Stimulated activated CD4-positive, alpha-beta T cell treated with anti-CD3 and anti-CD28 coated beads, Interleukin-4, amount 100 ng/mL, for 24 hours (primary cell): ENCODE measurements at places on chromosomes 16 and 17.

DNA sequence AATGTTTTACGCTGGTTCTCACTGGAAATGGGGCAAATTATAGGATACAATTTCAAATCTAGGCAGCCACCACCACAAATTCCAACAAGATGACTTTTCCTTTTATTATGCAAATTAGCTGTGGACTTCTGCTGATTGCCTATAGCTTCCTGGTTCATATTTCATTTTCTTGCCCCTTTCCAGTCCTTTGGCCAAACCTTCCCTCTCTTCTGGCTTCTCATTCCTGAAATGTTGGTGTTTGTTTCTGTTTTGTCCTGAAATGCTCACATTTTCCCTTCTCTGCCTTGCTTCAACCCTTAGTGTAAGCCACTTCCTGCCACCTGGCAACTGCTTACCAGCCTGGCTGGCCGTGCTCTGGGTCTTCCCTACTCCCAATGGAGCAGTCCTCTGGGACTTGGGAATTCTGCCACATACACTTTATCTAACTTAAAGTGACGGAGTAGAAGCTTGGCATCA is 14.0 kb downstream of the PRSS54 start:
- no peak for DNase-seq

GRCh38 chr17:49984283-49984682 is 10.7 kb downstream of the DLX3 start:
- no peak for DNase-seq

DNA sequence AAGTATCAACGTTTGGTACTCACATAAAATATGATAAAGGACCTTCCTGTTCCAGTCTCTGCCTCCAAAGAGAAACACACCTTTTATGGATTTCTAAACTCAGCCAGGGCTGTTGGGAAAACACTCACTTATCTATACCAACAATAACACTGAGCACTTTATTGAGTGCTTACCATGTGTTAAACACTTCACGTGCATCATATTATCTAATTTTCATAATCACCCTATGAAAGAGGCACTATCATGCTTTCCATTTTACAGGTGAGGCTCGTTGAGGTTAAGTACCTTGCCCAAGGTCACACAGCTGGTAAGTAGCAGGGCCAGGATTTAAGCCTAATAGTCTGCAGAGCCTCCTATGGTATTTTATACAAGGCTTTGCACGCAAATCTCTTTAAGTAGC is 251.5 kb upstream of the SOX9 start:
- no peak for DNase-seq

DNA sequence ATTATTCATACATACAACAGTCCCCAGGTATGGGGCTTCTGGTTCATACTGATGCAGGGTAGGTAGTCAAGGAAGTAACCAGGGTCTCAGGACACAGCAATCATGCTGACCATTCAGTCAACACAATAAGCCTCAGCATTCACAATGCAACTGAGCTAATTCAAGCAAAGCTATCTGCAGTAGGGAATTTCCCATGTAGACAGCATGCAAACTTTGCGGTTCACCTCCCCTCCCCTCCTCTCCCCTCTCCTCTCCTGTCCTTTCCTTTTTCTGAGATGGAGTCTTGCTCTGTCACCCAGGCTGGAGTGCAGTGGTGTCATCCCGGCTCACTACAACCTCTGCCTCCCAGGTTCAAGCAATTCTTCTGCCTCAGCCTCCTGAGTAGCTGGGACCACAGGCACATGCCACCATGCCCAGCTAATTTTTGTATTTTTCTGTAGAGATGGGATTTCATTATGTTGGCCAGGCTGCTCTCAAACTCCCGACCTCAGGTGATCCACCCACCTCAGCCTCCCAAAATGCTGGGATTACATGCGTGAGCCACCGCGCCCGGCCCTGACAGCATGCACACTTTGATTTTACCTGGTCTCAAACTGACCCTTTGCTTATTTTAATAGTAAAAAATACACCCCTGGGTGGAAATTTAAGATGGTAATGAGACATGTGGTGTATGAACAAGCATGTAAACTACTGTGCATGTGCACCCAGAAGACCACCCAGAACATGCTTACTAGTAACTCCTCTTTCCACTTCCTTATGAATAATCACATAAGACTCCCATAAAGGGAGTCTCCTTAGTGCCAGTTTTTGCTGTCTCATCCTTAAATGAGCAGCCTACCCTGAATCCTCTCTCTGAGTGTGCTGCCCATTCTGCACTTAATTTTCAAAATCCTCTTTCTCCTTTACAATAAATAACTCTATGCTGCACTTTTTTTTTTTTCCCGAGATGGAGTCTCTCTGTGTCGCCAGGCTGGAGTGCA is 9.3 kb upstream of the RNF135 start:
- peak; percentile 11 for DNase-seq

- DNase-seq: no peak
These were observed 172.5 kb downstream of the AHSP start for GRCh38 chr16:31700200-31700529.

GRCh38 chr16:52256310-52257078 is 290.4 kb downstream of the TOX3 start:
- no peak for DNase-seq

GRCh38 chr17:21223086-21223485 is 9.1 kb upstream of the TMEM11 start:
- DNase-seq: no peak

DNA sequence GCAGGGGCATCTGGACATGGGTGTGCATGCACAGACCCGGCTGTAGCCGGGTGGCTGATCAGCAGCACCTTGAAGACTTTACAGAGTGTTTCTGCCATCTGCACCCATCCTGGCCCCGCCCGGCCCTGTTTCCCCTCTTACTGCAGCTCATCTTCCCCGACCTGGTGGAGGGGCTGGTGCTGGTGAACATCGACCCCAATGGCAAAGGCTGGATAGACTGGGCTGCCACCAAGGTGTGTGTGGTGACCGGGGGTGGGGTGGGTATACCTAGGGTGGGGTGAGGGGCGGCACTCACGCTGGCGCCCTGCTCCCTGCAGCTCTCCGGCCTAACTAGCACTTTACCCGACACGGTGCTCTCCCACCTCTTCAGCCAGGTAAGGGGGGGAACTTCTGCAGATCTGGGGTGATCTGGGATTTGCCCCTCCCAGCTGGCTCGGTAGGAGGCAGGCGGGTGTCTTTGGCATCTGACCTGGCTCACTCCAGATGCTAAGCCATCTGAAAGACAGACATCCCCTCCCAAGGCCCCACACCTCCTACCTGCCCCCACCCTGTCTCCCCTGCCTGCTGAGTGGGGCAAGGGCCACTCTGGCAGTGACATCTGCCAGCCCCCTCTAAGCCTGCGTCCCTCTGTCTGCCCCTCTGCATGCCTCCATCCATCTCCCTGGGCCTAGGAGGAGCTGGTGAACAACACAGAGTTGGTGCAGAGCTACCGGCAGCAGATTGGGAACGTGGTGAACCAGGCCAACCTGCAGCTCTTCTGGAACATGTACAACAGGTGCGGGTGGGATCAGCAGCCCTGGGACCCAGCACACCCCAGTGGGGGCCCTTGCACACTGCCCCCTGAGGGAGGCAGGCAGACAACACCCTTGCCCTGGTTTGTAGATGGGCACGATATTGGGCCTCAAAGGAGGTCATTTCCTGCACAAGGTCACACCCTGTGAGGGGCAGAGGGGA is 6.6 kb downstream of the NDRG4 start:
- DNase-seq: no peak

DNA sequence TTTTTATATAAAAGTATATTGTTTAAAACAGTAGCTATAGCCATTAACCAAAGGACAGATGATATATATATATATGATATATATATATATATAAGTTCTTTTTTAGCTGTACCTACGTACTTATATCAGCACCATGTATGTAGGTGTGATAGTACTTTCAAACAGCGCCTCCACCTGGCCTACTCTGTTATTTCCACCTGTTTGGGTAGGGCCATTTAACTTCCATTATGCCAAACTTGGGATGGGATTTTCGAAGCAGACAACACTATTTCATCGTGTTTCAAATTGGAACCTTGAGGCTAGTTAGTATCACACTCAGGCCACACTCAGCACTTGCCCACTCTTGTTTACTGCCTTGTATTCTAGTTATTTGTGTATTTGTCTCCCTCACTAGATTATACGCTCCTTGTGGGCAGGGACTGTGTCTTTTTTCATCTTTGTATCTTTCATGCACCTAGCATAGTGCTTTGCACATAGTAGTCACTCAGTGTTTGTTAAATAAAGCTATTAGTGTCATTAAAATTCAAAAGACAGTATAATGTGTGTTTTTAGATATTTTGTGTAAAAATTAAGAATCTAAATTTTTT is 11.8 kb upstream of the CLTC start:
- DNase-seq: peak; percentile 40

GRCh38 chr17:34163646-34164045 is 91.4 kb upstream of the CCL2 start:
- DNase-seq: no peak

DNA sequence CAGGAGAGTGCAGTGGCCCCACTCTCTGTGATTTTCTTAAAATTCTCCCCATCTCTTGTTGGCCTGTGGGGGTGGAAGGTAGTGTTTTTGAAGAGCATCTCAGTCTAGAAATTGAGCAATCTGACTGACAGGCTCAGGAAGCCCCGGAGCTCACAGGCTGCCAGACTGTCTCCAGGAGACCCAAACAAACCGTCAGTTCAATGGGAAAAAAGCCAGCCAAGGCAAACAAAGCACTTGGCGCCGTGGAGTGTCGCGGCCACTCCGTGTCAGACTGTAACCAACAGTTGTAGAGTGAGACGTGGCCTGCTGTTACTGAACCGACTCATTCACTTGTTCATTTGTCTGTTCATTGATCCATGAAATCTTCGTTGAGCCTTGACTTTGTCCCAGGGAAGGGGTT is 33.7 kb downstream of the RGS9 start:
- no peak for DNase-seq

DNA sequence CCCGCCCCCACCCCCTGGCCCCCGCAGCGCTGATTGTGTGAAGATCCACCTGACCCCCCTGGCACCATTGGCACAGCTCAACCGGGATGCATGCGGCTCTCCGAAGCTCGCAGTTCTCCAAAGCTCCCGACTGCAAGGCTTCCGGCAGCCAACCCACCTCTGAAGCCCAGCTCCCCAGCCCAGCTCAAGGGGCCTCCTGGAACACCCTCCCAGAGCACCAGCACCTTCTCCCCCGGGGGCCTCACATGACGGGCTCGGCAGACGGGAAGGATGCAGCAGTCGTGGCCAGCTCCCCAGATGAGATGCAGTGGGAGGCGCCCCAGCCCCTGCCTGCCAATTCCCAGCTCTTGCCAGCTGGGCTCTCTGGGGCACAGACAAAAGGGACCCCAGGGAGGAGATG is 215.3 kb downstream of the ZNF423 start:
- DNase-seq: no peak

- DNase-seq: no peak
These were observed 22.1 kb downstream of the NSMCE1 start for GRCh38 chr16:27246439-27246838.

DNA sequence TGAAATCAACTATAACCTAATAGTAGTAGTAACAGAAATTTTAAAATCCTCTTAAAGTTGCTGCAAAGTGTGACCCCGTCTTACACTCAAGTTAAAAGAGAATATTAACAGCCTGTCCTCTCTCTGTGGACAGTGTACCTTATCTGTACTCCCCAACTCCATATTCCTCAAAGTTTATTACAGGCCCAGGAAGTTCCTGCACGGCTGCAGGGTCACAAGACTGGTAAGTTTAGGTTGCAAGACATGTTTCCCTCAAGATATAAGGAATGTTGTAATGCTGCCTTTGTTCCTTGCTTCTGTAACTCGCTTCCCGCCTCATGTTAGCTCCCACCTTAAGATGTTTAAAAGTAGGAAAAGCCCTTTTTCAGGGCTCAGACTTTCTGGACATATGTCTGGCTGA is 72.2 kb downstream of the ITFG1 start:
- no peak for DNase-seq

DNA sequence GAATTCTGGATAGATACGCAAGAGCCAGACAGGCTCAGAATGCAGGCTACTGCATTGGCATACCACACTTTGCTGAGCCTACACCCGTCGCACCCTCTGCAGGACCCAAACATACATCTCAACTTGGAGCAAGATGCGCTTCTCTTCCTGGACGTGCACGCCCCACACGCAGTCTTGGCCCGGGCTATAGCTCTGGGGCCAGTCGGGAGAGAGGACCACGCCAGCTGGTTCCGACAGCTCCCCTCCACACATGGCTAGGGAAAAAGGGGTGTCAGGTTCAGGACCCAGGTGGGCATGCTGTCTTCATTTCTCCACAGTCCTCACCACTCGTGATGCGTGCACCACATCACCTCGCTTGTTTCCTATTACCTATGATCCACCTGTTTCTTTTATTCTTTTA is 15.1 kb upstream of the CDIPT start:
- DNase-seq: no peak

DNA sequence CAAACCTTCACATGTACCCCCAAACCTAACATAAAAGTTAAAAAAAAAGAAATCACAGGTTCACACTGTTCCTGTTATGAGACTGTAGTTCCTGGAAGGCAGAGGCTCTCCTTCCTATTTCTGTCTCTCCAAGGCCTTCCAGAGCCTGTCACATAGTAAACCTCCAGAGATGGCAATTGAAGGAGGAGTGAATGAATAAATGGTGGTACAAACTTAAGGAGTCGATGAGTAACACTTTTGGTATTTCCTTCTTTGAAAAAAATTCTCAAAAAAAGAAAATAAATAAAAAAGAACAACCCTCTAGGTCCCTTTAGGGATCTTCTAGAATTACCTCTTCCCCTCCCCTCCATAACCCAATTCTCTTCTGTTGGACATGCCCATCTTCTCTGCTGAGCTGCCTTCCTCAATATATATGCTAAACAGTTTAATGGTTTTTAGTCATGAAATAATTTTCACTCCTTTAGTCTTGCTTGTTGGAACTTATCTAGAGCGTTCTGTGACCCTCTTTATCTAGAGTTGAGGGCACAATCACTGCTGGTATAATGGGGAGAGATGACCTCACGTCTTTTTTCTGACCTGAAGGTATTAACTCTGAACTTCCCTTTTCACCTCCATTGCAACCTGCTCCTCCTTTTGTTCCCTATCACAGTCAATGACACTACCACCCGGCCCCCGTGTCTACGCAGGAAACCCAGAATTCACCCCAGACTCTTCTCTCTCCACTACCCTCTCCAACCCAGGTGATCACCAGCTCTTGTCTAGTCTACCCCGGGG is 1.7 kb upstream of the TAF15 start:
- DNase-seq: no peak

DNA sequence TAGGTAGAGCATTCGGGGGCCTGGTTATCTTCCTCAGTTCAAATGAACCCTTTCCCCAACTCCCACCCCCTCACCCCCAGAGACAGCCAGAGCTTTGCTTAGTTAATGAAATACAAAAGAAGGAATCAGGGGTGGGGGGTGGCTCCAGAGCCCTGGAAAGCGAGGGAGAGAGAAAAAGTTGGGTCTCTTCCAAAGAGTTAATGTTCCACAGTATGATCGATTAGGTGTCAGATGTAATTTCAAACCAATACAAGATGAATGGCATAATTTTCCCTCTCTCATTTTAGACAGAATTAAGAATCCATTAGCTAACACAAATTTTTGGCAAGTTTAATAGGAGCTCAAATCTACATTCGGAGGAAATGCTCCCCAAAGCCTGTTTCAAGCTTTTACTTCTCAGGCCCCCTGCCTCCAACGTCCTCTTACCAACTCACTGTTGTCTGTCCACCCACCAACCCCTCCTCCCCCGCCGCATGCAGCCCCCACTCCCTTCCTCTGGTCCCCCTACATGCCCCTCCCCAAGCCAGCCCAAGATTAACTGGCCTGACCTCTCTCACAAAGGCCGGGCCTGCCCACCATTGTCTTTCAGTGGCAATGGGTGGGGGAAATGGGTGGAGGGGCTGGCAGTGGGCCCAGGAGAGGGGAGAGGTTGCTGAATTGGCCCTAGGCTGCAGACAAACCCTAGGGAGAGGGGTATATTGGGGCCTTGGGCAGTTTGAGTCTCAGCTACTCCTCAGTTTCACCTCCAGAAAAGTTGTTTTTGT is 28.2 kb downstream of the NEUROD2 start:
- no peak for DNase-seq

- DNase-seq: no peak
These were observed 43.4 kb downstream of the LMF1 start for GRCh38 chr16:927406-927805.
